T-cell (primary cell): ENCODE measurements at places on chromosomes 3 and 15. TPM values are rescaled to one million over a fixed set of nuclear protein-coding genes. Genes with fewer than 3 reads are reported as not detected.
A peak's percentile ranks its signal among the peaks of the same experiment; 100 is the strongest.

GRCh38 chr3:117191245-117191644 is 481.7 kb downstream of the TUSC7 start:
- H3K4me3 ChIP-seq = no peak overlapping the region
- DNase-seq = no peak
- no peaks in the 10 kb centered on the region for H3K36me3 ChIP-seq
- no peaks in the 10 kb centered on the region for H3K27me3 ChIP-seq
- no peaks in the 10 kb centered on the region for H3K4me1 ChIP-seq

DNA sequence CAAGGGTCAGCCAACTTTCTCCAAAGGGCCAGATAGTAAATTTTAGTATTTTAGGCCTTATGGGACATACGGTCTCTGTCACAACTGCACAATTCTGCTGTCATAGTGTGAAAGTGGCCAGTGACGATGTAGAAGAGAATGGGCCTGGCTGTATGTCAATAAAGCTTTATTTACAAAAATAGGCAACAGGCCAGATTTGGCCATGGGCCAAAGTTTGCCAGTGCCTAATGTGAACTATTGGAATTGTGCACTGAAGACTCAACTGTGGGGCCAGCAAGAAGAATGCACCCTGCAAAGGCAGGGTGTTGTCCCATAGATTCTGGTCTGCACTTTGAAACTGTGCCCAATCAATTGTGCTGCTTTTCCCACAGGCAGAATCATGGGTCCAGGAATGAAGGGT is 69.4 kb upstream of the PRR23E start:
- H3K4me1 ChIP-seq = no peaks in the 10 kb centered on the region
- H3K36me3 ChIP-seq = no peaks in the 10 kb centered on the region
- H3K27me3 ChIP-seq = no peaks in the 10 kb centered on the region
- no peak overlapping the region for H3K27ac ChIP-seq
- no peak for DNase-seq

- DNase-seq = no peak
- H3K36me3 ChIP-seq = no peaks in the 10 kb centered on the region
- peaks cover 35% of the 10 kb centered on the region for H3K4me1 ChIP-seq
- H3K27ac ChIP-seq = peak overlapping the region; percentile 86
Observed at GRCh38 chr3:71372911-71373637, 210.5 kb downstream of the FOXP1 start.

DNA sequence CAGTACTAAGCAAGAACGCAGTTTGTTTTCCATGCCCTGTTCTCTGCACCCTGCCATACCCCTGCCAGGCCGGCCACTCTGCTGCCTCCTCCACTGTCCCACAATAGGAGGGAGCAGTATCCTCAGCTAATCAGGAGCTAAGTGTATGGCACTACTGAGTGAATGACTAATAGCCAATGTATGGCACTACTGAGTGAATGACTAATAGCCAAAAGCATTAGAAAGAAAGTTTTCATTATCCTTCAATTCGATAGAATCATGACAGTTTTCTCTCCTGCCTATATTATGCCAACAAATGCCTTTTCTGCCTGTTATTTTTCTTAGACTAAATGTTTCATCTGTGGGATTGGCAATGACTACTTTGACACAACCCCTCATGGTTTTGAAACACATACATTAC is 107.5 kb upstream of the CHRM5 start:
- no peak overlapping the region for H3K4me3 ChIP-seq
- H3K36me3 ChIP-seq = no peaks in the 10 kb centered on the region
- H3K4me1 ChIP-seq = no peaks in the 10 kb centered on the region

DNA sequence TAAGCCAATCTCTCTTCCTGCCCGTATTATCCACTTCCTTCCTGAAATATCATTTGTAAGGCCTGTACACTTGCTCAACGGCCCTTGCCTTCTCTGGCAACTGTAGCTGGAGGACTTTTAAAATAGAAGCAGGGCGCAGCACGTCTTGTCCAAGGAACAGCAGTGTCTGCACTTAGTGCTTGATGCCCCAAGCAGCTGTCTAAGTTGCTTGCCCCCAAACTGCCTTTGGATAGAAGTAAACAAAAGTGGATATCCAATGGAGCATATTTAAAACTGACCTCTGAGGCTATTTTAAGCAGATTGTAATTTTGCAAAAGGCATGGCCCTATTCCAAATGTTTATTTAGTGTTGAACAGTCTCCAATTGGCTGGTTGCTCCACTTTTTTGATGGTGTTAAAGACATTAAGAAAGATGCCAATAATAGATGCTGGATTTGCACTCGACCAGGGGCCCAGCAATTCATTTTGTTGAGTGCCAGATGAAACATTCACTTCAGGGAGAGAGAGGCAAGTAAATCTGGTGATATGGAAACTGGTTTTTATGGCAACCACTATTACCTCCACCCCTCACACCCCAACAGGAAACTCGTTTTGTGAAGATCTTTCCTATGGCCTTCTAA is 526.8 kb upstream of the TBL1XR1 start:
- H3K4me3 ChIP-seq = no peak overlapping the region
- H3K36me3 ChIP-seq = no peaks in the 10 kb centered on the region
- H3K27me3 ChIP-seq = no peaks in the 10 kb centered on the region
- no peak overlapping the region for H3K27ac ChIP-seq

DNA sequence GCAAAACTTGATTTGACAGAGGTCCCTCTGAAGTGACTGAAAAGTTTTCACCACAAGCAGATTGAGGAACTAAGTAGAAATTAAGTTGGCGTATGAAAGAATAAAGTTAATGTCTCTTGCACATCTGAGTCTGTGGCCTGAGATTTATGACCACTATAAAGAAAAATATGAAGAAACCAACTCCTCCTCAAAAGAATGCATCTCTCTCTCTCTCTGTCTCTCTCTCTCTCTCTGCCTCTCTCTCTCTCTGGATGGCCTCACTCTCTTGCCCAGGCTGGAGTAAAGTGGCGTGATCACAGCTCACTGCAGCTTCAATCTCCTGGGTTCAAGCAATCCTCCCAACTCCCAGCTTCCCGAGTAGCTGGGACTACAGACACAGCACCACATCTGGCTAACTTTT is 55.2 kb downstream of the RPL22L1 start:
- no peaks in the 10 kb centered on the region for H3K27me3 ChIP-seq
- no peak overlapping the region for H3K27ac ChIP-seq
- no peaks in the 10 kb centered on the region for H3K4me1 ChIP-seq
- DNase-seq = no peak
- no peak overlapping the region for H3K4me3 ChIP-seq

DNA sequence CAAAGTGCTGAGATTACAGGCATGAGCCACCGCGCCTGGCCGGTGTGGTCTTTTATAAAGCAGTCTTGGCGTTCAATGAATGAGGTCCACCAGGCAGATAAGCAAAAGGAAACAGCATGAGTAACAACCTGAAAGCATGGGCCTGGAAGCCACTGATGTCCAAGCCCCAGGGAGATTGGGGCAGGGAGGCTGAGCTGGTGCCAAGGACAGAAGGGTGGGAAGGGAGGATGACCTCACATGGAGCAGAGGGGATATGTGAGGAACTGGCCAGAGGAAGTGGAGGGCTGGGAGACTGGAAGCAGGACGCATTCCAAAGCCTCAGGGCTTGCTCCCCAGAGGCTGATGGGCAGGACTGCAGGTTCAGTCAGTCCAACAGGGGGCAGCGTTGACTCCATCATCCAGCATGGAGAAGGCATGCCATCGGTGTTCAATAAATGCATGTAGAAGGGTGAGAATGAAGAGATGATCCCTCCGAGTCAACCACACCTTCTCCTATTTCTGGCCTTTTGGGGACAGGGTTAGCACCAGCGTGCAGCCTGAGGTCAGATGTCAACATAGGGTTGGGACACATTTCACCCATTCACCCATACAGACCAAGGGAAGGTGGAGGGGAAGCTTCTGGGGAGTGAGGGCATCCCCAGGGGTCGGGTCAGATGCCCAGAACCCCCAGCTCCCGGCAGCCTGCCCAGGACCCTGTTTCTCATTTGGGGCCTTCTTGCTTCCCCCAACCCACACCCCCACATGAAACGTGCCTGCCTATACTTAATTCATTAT is 14.8 kb downstream of the MYL3 start:
- H3K27me3 ChIP-seq = peaks cover 12% of the 10 kb centered on the region
- H3K4me1 ChIP-seq = peaks cover 21% of the 10 kb centered on the region
- DNase-seq = no peak
- no peak overlapping the region for H3K27ac ChIP-seq
- H3K4me3 ChIP-seq = no peak overlapping the region

DNA sequence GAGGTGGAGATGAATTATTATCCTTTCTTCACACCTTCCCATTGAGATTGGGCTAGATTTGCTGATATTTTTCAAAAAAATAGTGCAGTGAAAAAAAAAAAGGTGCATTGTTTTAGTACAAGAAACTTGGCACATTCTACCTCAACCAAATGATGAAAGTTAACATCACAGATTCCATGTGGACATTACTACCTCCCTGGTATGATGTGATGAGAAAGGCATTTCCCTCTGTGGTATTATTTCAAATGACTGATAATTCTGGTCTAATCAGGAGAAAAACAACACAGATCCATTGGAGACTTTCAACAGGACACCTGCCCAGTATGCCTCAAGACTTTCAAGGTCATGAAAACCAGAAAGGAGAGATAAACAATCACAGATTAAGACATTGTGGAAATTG is 313.4 kb downstream of the BCHE start:
- no peak for DNase-seq
- no peak overlapping the region for H3K27ac ChIP-seq
- no peaks in the 10 kb centered on the region for H3K36me3 ChIP-seq
- H3K27me3 ChIP-seq = no peaks in the 10 kb centered on the region
- H3K4me3 ChIP-seq = no peak overlapping the region

- H3K27ac ChIP-seq = no peak overlapping the region
- H3K27me3 ChIP-seq = no peaks in the 10 kb centered on the region
- H3K36me3 ChIP-seq = no peaks in the 10 kb centered on the region
- no peaks in the 10 kb centered on the region for H3K4me1 ChIP-seq
Observed at GRCh38 chr3:20739814-20740213, 553.8 kb upstream of the SGO1 start.

DNA sequence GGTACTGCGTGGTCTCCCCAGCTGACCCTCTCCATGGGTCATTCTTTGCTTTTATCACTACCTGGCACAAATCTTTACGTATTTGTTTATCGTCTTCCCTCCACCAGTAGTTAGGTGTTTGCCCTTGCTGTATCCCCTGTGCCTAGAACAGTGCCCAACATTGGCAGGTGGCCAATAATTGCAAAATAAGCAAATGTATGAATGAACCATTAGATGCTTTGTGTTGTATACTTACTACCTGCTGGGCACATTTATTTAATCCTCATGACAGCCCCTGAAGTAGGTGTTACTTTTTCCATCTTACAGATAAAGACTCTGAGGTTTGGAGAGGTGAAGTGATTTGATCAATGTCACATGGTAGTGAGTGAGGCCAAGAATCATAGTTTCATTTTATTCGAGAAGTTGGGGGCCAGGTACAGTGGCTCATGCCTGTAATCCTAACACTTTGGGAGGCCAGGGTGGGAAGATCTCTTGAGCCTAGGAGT is 2.0 kb upstream of the TWF2 start:
- H3K27ac ChIP-seq = peak overlapping the region; percentile 83
- H3K4me3 ChIP-seq = no peak overlapping the region
- H3K4me1 ChIP-seq = peaks cover 52% of the 10 kb centered on the region
- H3K36me3 ChIP-seq = peaks cover 9% of the 10 kb centered on the region
- H3K27me3 ChIP-seq = no peaks in the 10 kb centered on the region
- no peak for DNase-seq

DNA sequence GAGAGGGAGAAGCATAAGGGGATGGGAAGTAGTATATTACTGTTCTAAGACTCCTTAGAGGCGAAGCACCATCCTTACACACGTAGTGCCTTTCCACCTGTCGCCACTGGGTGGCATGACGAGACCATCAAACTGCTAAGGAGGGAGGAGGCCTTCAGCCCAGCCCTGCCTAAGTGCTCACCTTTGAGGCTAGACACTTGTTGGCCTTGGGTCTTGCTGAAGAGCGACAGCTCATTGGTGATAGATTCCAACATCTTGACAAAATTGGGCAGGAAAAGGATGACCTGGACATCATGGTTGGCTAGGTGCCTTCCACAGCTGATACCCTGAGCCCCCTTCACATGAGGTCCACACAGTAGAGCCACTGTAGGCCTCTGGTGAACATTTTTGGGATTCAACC is 19.6 kb downstream of the CLK3 start:
- no peak overlapping the region for H3K4me3 ChIP-seq
- H3K36me3 ChIP-seq = peaks cover 90% of the 10 kb centered on the region
- no peak overlapping the region for H3K27ac ChIP-seq
- no peaks in the 10 kb centered on the region for H3K27me3 ChIP-seq
- peak; percentile 72 for DNase-seq

DNA sequence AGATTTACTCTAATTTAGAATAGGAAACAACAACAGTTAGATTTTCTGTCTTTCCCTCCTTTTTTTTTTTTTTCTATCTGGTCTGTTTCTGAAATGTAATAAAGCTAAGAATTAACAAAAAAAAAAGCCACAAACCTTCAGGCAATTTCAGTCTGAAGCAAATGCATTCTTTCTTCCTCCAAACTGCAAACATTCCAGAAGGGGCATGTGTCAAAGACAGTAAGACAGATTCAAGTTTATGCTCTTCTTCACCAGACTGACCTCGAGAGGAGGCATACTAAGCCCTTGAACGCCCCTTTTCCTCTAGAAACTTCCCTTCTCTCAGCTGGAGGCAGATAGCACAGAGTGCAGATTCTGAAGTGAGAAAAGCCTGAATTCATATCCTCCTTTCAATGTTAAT is 654.6 kb upstream of the LMCD1 start:
- H3K27ac ChIP-seq = no peak overlapping the region
- H3K36me3 ChIP-seq = no peaks in the 10 kb centered on the region
- no peak for DNase-seq
- no peaks in the 10 kb centered on the region for H3K27me3 ChIP-seq
- H3K4me1 ChIP-seq = no peaks in the 10 kb centered on the region
- H3K4me3 ChIP-seq = no peak overlapping the region

GRCh38 chr3:4232798-4233197 is 70.4 kb upstream of the SETMAR start:
- no peaks in the 10 kb centered on the region for H3K27me3 ChIP-seq
- no peaks in the 10 kb centered on the region for H3K36me3 ChIP-seq
- H3K4me3 ChIP-seq = no peak overlapping the region

GP9 gene
- not detected for total RNA-seq

ROPN1 gene
- not detected for total RNA-seq

CFAP161 gene
- not detected for total RNA-seq

CLDN16 gene
- total RNA-seq = not detected

SH2D7 gene
- not detected for total RNA-seq

FAM107A gene
- not detected for total RNA-seq

CCNB2 gene
- 0.85 TPM for total RNA-seq

CRTC3 gene
- 119 TPM for total RNA-seq
